ENCODE measurements at places on chromosomes 7 and 10.

- no peak for DNase-seq
Observed at GRCh38 chr10:86413046-86413728, 46.6 kb upstream of the GRID1 start.

DNA sequence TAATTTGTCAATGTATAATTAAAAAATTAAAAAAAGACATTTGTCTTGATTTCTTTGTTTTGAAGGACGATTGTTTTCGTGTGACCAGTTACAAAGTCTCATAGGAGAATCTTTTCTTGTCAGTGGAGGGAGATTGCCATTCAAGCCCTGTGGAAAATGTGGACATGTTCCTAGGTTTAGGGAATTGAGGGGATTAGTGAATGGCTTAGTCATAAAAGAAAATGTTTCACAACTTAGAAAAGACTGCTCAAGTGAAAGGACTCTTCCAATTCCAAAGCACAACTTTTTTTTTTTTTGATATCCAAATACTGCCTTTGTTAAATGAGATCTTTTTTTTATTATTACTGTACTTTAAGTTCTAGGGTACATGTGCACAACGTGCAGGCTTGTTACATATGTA lies 140.7 kb upstream of the HABP2 start:
- no peak for DNase-seq

GRCh38 chr7:159000070-159000469 lies 143.7 kb downstream of the DYNC2I1 start:
- DNase-seq = no peak

GRCh38 chr10:13026873-13027272 lies 25.4 kb upstream of the CCDC3 start:
- DNase-seq = no peak

DNA sequence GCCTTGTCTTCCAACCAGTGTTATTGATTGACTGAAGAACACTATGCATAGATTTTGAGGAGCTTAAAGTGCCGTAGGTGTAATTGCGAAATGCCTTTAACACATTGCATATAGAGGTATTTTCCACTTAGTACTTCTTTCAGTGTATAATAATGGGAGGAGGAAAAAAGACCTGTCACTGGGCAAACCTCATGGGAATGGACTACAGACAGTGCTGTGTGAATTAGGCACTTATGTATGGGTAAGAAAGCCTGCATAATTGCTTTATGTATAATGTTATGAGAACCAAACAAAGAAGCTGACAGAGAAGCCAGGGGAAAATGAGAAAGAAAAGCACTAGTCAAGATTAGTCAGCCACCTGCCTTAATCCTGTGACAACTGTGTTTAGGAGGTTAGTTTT lies 12.4 kb upstream of the SCRN1 start:
- no peak for DNase-seq

GRCh38 chr10:3172081-3172445 lies 519 bp downstream of the PITRM1 start:
- no peak for DNase-seq

DNA sequence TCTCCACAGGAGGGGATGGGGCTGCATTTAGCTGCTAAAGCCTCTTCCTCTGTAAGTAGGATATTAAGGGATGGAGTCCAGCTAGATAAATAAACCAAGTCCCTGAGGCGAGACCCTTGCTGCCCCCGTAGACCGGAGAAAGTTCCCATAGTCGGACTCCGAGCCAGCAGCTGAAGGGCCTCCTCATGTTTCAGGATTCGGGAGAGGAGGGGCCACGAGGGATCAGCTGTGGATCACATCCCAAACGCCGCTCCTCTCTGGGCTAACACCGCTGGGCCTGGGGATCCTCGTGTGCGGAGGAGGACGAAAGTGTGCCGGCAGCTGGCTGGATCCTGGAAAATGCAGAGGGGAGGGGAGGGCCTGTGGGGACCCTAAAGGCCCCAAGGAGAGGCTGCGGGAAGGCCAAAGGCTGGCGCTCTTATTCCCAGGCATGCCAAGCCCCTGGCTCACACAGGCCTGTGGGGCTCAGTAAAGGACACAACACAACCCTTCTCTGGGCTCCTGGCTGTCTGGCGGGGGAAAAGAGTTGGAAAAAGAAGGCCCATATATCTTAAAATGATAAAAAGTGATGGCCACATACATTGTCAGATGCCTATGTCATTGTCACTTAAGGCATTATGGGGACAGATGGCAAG lies 82.5 kb upstream of the TMEM72 start:
- DNase-seq = no peak

DNA sequence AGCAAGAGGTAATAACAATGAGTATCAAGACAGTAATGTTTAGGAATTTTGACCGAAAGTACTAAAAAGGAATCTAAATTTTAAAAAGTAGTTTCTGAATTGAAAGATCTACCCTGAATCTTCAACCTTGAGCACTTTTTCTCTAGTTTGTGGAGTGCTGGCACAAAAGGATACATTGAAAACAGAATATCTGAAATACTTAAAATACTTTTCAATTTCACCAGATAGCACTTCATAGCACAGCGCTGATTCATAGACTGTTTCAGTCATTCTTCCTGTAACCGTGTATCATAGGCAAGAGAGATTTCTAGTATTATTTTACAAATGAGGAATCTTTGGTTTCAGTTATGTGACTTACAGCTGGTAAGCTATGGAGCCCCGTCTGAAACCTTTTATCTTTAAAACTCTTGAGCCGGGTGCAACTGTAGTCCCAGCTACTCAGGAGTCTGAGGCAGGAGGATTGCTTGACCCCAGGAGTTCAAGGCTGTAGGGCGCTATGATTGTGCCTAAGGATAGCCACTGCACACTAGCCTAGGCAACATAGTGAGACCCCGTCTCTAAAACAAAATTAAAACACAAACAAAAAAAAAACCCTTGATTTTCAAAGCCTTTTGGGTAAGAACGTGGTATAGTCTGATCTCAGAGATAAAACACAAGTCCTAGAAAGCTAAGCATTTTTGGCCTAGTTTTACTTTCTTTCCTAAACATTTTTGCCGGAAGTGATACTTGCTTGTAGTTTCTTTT lies 35.1 kb downstream of the FHIP2A start:
- DNase-seq = no peak

- DNase-seq = no peak
Observed at GRCh38 chr10:98916526-98917125, 319.0 kb downstream of the HPSE2 start.

GRCh38 chr10:89503652-89504370 lies 31.6 kb downstream of the SLC16A12 start:
- DNase-seq = no peak

GRCh38 chr7:15801551-15801950 lies 115.1 kb upstream of the MEOX2 start:
- DNase-seq = no peak

GRCh38 chr10:123706236-123706635 lies 40.1 kb downstream of the GPR26 start:
- DNase-seq = no peak

GRCh38 chr10:48573045-48573444 lies 31.8 kb downstream of the ARHGAP22 start:
- DNase-seq = no peak

DNA sequence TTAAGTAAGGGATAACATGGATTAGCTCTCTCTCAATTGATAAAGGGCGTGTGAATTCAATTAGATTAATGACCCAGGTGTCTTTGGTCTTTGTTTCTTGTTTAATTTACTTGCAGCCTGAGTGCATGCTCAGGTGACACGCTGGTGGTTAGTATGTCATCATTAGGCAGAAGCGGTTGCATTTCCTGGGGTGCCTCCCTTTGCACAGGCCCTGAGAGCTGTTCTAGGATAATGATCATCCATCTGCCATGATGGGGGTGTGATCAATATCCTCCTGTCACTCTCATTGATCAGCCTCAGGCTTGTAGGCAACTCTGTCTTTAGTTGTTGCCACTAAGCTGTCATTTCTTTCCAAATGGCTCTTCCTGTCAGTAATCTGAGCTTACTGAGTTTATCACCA lies 99.6 kb upstream of the NPS start:
- DNase-seq = no peak

DNA sequence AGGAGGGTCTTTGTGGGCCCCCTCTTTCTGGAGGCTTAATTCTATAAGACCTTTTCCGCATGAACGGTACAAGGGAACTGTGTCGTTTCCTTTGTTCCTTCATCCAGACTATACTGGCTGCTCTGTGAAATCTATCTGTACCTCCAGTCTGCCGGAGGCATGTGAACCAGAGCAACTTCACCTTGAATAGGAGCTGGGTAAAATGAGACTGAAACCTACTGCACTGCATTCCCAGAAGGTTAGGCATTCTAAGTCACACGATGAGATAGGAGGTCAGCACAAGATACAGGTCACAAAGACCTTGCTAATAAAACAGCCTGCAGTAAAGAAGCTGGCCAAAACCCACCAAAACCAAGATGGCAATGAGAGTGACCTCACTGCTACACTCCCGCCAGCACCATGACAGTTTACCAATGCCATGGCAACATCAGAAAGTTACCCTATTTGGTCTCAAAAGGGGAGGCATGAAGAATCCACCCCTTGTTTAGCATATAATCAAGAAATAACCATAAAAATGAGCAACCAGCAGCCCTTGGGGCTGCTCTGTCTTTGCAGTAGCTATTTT lies 36.8 kb upstream of the INPP5F start:
- DNase-seq = no peak

DNA sequence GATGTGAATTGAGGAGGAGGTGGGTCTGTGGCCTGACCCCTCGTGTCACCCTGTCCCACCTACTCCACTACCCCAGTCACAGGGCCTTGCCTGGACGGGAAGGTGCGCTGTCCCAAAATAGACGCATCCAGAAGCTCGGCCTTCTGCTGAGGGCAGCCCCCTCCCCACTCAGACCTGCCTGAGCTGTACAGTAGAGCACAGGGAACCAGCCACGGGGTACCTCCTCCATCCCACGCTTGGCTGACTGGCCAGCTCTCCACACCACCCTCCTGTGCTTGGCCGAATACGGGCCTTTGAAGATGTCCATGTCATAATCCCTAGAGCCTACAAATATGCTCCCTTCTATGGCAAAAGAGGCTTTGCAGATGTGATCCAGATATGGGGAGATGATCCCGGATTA lies 88.3 kb downstream of the CHST15 start:
- DNase-seq = no peak

GRCh38 chr7:22447762-22448161 lies 52.2 kb downstream of the STEAP1B start:
- no peak for DNase-seq

DNA sequence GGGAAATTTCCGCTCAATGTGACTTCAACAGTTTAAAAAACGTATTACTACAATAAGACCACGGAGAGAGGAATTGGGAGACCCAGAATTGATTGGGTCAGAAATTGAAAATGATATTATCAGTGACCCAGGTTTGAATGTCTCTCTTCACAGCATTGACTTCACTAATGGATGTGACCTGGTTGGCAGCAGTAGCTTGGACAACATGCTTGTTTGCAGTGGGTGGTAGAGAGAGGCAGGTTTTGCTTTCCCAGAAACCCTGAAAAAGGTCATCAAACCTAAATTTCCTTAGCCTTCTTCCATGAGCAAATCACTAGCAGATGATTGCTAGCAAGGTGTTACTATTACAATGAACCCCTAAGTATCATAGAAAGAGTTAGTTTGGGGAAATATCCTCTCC lies 89.7 kb upstream of the ANTXRL start:
- no peak for DNase-seq

DNA sequence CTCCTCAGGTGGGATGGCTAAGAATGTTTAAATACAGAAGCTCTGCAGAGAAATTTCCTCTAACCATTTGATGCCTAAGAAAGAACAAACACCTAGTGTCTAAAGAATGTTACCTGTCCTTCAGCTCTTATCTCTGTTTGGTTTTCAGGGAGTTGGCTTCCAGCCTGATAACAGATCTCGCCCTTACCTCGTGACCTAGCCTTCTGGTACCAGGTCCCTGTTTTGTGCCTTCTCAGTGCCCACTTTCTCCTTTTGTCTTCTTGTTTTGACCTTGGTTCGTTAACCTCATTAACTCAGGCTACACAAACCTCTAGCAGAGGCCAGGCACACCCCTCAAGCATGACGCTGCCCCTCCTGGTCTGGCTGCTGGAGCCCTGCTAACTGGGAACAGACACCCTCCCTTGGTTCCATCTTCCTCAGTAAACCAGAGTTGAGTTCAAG lies 16.1 kb upstream of the RAB11FIP2 start:
- no peak for DNase-seq
